ENCODE measurements at places on chromosomes 3 and 15. TPM values are rescaled to one million over a fixed set of nuclear protein-coding genes. Genes with fewer than 3 reads are reported as not detected.

Gene LRRC31
- not detected for total RNA-seq

Gene USP50
- total RNA-seq: 0.09 TPM

Gene RARRES1
- total RNA-seq: 4.2 TPM

Gene DET1
- total RNA-seq: 2.7 TPM

Gene CORO2B
- 2.7 TPM for total RNA-seq

Gene CLDN18
- total RNA-seq: not detected

Gene MST1R
- 0.54 TPM for total RNA-seq

Gene DAZL
- not detected for total RNA-seq

Gene GAP43
- total RNA-seq: not detected

Gene SCN5A
- total RNA-seq: 3.7 TPM

Gene SLC9C1
- 0.09 TPM for total RNA-seq

Gene ZPLD1
- total RNA-seq: 0.09 TPM

Gene CCDC50
- total RNA-seq: 208 TPM

Gene KLHL6
- 5.9 TPM for total RNA-seq

Gene KY
- not detected for total RNA-seq

Gene MAP6D1
- total RNA-seq: 0.75 TPM

Gene GABRA5
- not detected for total RNA-seq

Gene MORC1
- not detected for total RNA-seq

Gene ALAS1
- total RNA-seq: 46.7 TPM

Gene LIPH
- 2.5 TPM for total RNA-seq

Gene CD200R1
- total RNA-seq: not detected

Gene GOLGA6C
- under 0.01 TPM for total RNA-seq

Gene SHF
- total RNA-seq: 1.8 TPM

Gene GOLGA6D
- total RNA-seq: not detected

Gene WDR93
- total RNA-seq: under 0.01 TPM

Gene ZKSCAN7
- total RNA-seq: 0.63 TPM

Gene SUCNR1
- not detected for total RNA-seq

Gene SLITRK3
- total RNA-seq: not detected

Gene LMAN1L
- total RNA-seq: not detected

Gene UBA3
- 87.5 TPM for total RNA-seq

Gene DPPA2
- total RNA-seq: not detected

Gene MOBP
- total RNA-seq: 0.09 TPM

Gene CPNE9
- not detected for total RNA-seq

Gene CYP1A1
- total RNA-seq: 5.5 TPM

Gene ABHD2
- total RNA-seq: 40.5 TPM

Gene BFSP2
- not detected for total RNA-seq

Gene SLC22A13
- 0.09 TPM for total RNA-seq

Gene CHRM5
- total RNA-seq: under 0.01 TPM

Gene FAM174B
- 0.90 TPM for total RNA-seq

Gene CDHR4
- total RNA-seq: not detected

Gene FOXL2
- total RNA-seq: 0.19 TPM

Gene BNC1
- 17.0 TPM for total RNA-seq

Gene GHSR
- not detected for total RNA-seq

Gene SLC24A5
- not detected for total RNA-seq

Gene AVEN
- total RNA-seq: 34.4 TPM

Gene TRIM42
- total RNA-seq: not detected

Gene RARB
- 51.6 TPM for total RNA-seq

Gene RASL12
- 0.09 TPM for total RNA-seq

Gene ISL2
- 0.47 TPM for total RNA-seq

Gene ACKR2
- total RNA-seq: not detected

Gene TRH
- total RNA-seq: not detected

Gene PLSCR2
- 0.18 TPM for total RNA-seq

Gene DPPA4
- total RNA-seq: not detected

Gene LRRIQ4
- not detected for total RNA-seq

Gene FRMD4B
- 107 TPM for total RNA-seq
